ENCODE measurements at places on chromosomes 1 and 21. TPM values are rescaled to one million over a fixed set of nuclear protein-coding genes. Genes with fewer than 3 reads are reported as not detected.

DNA sequence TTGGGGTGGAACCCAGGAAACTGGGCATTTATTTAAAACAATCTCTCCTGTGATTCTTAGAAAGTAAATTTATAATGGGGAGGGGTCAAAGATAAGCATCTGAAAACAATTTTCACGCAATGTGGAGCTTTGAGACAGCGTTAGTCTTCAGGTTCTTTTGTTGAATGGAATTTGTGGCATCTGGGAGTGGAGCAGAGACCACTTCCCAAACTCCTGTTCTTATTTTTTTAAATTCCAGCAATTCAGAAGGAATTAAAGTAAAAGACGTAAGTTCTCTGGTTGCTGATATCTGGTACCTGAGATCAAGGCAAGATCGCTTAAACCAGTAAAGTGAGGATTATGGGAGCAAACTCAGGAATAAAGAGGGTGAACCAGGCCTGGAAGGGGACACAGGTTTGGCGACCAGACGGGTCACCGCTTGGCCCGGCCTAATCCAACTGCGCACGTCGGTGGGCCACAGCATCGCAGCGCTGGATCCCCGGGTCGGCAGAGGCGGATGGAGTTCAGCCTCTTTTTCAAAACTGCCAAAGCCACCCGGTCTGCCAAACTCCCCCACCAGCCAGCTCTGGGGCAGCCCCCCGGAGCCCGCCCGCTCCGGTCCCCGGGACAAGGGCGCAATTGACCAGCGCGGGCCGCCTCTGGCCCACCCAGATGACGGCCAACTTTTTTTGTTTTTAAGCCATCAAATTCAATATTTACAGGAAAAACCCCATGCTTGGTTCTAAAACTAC, 754 bp upstream of the PDPN start:
- no peak for DNase-seq

DNA sequence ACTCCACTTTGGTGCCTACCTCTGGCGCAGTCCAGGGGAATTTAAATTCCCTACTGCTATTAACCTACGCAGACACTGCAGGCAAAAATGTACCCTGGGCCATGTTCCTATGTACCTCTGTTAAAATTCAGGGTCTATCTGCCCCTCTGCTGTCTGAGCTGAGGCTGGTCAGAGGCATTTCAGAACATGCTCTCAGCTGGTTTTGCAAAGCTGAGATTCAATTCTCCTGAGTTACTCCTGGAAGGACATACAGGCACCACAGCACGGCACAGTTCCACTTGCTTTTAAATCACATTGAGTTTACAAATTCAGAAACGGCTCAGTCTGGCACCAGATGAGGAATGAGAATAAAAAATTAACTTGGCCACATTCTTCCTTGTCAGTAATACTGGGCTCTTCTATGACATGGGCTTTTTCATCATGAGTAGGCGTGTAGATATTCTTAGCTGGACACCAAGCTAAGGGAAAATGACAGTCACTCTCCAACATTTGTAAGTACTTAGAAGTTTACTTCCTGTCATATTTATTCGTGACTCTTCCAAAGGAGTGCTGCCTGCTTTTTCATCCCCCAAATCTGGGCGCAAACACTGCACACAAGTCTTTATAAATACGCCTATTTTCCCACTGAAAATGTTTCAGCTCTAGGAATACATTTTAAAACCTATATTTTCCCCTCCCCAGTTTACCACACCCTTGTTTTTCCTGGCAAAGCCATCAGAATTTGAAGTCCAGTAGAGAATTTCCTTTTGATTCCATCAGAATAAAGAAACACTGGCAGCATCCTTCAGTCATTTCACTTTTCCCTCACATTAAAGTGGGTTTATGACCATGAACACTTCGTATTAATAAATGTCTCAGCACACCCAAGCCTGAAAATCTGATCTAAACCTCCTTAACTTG, 1.9 kb downstream of the C1orf198 start:
- no peak for DNase-seq

DNA sequence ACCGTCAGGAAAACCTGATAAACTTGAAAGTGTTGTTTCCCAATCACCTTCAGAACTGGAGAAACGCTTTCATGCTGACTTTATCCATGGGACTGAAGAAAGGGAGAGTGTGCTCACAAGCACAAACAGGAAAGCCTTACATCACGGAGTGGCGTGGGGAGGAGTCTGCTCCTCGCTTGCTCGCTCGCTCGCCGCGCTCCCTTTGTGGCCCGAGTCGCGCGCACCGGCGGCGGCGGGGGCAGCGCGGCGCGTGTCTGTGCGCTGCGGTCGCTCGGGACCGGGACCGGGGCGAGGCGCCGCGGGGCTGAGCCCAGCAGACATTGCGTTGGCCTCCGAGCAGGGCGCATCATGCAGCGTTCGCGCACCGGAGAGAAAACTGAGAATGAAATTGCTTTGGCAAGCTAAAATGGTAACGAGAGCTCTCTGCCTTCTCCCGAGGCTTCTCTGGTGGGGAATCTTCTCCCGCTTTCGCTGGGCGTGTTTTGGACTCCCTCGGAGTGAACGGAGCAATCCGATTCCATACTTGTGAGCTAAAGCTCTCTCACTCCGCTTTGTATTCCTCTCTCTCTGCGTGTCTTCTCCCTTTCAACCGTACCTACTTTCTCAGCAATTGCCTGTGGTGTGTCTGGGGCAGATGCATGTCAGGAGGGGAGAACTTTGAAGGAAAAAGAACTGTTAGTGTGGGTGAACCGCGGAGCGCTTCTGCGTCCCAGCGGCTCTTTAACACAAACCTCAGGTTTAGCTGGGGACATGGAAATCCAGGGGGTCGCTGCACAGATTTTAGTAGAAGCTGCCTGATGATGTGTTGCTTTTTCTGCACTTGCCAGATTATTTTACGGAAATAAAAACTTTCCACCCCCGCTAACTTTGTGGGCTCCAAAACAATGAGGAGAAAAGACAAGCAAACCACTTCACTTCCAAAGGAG, at the start of gene RGL1:
Gene RGL1 (plus strand): TSS at position 205 of the 926 bp plus-strand sequence. CDS start 178 bp downstream, at position 383.
- peak; percentile 90 for DNase-seq

DNA sequence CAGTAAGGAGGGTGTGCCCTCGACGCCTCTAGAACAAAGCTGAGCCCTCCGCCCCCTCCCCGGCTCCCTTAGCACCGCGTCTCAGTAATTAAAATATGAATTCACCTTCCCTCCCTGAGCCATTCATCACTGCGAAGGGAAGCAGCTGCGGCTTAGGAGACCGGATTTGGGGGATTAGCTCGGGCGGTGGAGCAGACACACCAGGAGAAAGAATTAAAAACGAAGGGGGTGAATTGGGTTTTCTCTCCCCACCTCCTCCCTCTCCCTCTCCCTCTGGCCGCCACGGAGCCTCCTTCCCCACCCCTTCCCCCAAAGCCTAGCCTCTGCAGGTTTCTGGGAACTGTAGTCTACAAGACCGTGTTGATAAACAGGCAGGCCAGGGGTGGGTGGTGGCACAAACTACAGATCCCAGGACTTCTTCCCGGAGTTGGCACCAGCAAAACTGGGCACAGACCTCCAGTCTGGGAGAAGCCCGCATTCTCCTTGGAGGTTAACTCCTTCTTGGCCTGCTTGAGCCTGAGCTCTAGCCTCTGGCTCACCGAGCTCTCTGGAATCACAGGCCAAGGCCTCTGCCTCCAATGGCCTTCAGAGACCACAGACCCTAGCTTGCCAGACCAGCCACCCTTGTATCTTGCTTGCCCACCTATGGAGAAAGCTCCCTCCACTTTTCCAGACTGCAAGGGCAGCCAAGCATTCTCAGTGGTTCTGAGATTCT, 10.8 kb downstream of the BLACAT1 start:
- DNase-seq = no peak

DNA sequence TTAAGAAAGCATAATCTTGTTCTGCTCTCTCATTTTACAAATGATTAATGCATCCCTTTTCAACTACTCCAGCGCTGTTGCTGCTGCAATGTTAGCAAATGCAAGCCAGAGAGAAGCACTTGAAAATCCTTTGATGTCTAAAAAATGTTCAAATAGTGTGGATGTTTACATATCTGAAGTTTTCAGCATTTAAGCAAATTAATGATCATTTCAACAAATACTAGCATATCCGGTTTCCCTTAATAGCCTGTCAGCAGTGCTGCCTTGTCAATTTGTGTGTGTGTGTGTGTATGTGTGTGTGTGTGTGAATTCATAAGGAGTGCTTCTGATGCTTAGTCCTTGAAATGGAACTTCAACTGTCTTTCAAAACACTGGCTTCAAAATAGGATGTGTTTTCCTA, 48.1 kb upstream of the WNT2B start:
- no peak for DNase-seq

DNA sequence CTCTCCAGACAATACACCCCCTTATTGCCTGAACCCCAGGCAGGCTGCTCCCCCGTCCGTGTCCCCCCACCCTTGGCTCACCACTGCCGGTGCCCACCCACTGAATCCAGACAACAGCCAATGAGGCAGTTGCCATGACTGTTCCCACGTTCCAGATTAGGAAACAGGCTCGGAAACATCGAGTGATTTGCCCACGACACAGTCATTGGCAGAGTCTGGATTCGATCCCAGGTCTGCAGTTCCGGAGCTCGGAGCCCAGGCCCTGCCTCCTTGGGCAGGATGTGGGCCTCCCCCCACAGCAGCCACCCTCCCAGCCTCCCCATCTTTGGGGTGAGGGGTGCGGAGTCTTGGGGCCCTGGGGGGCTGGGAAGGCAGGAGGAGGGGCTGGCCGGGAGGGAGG, 20.3 kb upstream of the CLSTN1 start:
- no peak for DNase-seq

DNA sequence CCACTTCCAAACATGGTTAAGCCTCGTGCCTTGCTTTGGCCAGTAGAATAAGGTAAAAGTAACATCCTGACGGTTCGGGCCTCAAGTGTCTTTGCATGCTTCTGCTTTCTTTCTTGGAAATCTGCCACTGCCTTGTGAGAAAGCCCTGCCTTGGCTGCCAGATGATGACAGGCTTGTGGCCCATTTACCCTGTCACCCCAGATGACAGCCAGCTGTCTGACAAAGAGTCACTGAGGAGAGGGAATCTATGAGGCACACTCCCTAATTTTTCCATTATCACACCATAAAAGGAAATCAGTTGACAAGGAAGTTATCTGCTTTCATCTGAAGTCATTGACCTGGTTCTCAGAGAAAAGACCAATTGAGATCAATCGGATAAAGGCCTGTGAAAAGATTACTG, 199.8 kb downstream of the USH2A start:
- DNase-seq = peak; percentile 8

DNA sequence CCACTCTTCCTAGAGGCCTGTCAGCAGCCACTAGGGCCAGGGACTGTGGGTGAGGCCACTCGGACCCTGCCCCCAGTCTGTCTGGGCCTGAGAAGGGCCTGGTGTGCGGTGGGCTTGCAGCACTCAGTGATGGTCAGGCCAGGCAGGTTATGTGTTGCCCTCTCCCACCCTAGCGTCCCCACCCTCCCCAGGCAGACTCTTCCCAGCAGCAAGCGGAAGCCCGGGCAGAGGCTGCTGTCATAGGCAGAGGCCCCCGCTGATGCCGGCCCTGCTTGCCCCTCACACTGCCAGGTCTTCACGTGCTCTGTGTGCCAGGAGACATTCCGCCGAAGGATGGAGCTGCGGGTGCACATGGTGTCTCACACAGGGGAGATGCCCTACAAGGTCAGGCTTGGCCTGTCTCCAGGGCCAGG, 6.6 kb downstream of the ZBTB48 start:
- no peak for DNase-seq

DNA sequence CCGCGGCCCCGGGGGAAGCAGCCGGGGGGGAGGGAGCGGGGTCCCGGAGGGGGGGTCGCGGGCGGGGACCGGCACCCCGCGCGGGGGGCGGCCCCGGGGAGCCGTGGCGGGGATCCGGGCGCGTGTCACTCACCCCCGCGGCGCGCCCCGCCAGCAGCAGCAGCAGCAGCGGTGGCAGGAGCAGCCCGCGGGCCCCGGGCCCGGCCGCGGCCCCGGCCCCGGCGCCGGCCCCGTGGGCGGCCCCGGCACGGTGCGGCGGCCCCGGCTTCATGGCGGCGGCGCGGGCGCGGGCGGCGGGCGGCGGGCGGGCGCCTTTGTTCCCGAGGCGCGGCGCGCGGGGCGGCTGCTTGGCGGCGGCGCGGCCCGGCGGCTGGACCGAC, 252 bp downstream of the SDC3 start:
- DNase-seq = no peak

DNA sequence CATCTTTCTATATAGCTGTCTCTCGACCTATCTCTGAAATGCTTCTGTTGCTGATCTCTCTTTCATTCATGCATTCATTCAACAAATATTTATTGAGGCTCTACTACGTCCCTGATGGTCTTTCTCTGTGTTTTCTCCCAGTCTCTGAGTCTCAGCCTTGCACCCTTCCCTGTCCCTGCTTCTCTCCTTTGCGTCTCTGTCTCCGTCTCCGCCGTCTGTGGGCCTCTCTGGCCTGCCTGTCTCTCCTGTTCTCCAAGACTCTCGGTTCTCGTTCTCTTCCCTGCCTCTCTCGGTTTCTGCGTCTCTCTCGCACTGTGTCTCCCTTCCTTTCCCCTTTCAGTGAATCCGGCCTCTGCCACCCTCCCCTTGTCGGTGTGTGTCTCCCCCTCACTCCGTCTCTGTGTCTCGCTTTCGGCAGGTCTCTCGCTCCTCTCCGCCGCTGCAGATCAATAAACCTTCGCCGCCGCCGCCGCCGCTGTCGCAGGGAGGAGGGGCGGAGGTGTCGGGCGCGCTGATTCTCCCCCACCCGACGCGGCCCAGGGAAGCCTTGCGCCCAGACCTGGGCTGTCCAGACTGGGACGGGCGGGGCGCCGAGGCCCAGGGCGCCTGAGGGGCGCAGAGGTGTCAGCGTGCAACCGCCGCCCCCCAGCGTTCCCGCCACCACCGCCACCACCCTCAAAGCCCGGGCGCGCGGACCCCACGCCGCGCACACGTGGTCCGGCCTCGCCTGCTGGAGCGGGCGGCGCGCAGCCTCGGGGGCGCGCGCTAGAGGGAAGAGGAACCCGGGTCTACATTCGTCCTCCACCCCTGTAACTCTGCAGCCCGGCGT, 3.0 kb downstream of the EFNA3 start:
- peak; percentile 36 for DNase-seq

GRCh38 chr21:36485476-36485875, 5.6 kb upstream of the CLDN14 start:
- DNase-seq = no peak

- no peak for DNase-seq
These were observed 42.7 kb downstream of the ST3GAL3 start for GRCh38 chr1:43750083-43750482.

GRCh38 chr1:48202030-48202752, 20.3 kb upstream of the SLC5A9 start:
- peak; percentile 84 for DNase-seq

GRCh38 chr1:161307230-161307768, 2.5 kb downstream of the MPZ start:
- DNase-seq = no peak

- no peak for DNase-seq
These were observed 1105.9 kb downstream of the AMY1C start for GRCh38 chr1:104855550-104855949.

The S100A9 gene
- 11.9 TPM for total RNA-seq

The TMEM125 gene
- total RNA-seq = 28.7 TPM

The GJC2 gene
- 0.80 TPM for total RNA-seq

The ZNF697 gene
- 7.3 TPM for total RNA-seq

The DNASE2B gene
- total RNA-seq = 0.68 TPM
